ENCODE measurements at places on chromosomes 16 and 17.

GRCh38 chr16:49513040-49513439 lies 139.4 kb downstream of the C16orf78 start:
- no peak for DNase-seq

DNA sequence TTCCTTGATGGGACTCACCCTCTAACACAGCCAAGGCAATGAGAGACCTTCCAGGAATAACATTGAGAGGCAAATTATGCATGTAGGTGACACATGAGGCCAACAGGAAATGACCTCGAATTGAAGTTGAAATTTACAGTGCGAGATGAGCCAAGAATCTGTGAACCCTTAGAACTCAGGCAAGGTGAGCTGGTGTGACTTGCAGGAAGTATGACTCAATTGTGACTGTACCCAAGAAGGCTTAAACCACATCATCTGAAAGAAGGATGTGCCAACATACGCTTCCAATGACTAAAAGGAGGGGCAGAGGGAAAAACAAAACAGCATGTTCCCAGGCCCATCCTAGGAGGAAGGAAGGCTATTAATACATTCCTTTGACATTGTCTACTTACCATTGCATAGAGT lies 44.8 kb downstream of the PITPNC1 start:
- peak; percentile 32 for DNase-seq

- DNase-seq = no peak
Observed at GRCh38 chr17:15513058-15513791, 45.8 kb upstream of the CDRT4 start.

DNA sequence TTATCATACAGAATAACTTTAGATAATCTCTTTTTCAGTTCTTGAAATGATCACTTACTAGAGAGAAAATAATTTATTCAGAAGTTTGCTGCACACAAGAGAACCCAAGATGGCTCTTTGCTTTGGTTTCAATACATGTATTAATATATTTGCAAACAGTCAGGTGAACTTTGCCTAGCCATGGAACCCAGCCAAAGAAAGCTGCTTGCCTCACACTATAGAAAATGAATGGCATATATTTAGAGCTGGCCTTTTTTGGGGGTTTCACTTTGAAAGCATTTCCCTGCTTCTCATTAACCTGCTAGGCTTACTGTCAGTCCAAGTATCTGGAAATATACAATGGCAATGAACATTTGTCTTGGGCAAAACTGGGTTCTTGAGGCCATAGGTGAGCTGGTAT lies 75.3 kb downstream of the MRTFB start:
- DNase-seq = no peak

- no peak for DNase-seq
Observed at GRCh38 chr17:4782652-4783051, 3.5 kb downstream of the VMO1 start.

GRCh38 chr16:84442416-84443145 lies 61.9 kb downstream of the MEAK7 start:
- no peak for DNase-seq

- DNase-seq = no peak
Observed at GRCh38 chr17:45320931-45321461, 4.2 kb upstream of the MAP3K14 start.

DNA sequence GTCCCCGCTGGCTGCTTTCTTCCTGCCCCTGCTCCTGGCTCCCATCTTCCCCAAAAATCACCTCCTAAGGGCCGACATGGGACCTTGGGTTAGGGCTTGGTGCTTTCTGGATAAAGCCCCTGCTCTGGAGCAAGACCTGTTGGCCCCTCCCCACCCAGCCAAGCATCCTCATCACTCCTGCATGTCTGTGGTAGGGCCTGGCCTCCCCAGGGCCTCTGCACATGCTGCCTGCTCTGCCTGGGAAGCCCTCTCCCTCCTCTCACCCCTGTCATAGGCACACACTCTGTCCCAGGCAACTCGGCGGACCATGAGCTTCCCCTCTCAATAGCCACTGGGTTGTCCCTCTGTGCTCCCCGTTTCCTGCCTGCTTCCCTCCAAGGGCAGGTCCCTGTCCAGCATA lies 35.2 kb downstream of the CFAP20 start:
- no peak for DNase-seq

- DNase-seq = no peak
Observed at GRCh38 chr17:27513849-27514248, 57.6 kb downstream of the KSR1 start.

DNA sequence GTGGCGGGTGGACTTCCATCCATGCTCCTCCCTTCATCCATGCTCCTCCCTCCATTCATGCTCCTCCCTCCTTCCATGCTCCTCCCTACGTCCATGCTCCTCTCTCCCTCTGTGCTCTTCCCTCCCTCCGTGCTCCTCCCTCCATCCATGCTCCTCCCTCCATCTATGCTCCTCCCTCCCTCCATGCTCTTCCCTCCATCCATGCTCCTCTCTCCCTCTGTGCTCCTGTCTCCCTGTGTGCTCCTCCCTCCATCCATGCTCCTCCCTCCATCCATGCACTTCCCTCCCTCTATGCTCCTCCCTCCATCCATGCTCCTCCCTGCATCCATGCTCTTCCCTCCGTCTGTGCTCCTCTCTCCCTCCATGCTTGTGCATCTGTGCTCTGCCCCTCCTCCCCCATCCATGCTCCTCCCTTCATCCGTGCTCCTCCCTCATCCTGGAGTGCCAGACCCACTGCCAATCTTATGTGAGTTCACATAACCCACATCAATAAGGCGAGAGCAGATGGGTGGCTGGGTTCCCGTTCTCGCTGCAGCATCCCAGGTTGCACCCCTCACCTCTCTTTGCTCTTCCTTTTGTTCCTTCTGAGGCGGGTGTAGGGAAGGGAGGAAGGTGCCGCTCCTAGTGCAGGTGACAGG lies 22.8 kb downstream of the KSR1 start:
- DNase-seq = no peak
